ENCODE measurements at places on chromosomes 5 and 9.

GRCh38 chr9:94772144-94772543 lies 45.6 kb downstream of the AOPEP start:
- no peak for DNase-seq

DNA sequence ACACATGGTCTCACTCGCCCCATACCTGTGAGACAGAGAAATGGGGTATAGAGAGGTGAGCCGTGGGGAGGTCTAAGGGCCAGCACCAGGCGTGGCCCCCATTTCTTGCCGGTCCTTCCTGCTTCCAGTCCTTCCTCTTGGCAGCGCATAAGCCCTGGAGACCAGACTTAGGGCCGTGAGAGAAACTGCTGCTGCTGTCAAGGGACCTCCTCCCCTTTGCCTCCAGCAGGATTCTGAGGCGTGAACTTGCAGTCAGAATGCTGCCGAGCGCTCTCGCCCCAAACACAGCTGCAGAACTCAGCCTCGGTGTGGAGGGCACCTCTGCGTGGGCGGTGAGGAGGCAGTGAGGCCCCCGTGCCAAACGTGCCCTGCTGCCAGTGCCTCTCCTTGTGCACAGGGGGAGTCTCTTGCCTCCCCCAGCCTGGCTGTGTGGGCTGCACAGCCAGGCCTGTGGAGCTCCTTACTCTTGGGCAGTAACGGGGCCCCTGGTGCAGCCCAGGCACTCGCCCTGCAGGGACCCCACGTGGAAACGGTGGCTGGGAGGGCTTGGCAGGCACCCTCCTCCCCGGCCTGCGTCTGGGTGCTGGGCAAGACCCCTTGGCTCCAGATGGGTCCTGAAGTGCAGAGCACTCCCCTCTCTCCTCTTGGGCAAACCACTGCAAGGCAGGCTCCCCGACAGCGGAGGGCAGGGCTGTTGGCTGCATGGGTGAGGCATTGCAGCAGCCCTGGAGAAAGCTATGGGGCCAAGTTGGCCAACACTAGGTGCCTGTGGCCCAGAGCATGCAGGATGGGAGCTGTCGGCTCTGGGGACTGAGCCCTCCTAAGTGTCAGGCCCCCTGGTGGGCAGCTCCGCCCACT lies 85.4 kb downstream of the RXRA start:
- DNase-seq: no peak

DNA sequence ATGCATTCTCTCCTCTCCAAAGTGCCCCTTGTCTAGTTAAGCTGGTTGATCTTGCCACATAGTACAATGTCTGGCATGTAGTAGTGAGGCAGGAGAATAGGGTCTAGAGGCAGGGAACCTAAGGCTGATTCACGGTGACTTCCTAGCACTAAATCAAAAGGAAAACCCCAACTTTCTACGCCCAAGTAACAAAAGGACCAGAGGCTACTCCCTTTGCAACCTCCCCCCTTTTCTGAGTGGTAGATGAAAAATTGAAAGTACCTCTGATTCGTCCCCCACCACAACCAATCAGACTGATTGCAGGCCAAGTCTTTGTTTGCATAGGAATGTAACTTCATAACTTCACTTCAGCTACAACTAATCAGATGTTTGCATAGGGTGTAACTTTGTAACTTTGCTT lies 278.8 kb downstream of the PSAT1 start:
- no peak for DNase-seq

DNA sequence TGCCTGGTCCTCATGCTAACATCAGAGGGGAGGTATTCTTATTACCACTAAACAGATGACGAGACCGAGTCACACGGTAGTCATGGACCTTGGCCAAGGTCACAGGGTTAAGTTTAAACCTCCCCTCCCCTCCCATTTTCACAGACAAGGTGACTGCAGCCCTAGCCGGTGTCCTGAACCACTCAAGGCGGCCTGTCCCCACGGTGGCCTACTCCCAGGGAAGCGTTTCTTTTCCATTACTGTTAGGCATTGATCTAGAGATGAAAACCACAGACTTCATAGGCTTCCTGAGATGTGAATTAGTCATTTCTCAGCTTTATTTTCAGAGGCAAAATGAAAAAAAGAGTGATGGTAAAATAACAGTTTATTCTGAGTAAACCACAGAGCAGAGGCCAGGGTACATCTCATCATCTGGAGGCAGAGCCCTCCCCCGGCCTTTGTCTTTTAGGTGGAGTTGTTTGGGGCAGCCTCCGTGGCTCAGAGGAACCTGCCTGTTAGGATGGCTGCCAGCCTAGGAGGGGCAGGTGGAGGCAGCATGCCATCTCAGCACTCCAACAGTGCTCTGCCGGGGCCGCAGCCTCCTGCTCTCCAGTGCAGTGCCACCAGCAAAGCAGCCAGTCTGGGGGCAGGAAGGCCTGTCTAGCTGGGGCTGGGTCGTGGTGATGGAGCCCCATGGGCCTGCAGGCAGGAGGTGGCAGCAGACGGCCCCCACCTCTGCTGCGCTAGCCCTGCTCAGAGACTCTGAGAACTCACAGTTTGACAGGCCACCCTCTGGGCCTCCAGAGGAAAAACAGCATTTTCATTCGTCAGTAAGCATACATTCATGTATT lies 71.2 kb downstream of the RAPGEF1 start:
- DNase-seq: no peak

DNA sequence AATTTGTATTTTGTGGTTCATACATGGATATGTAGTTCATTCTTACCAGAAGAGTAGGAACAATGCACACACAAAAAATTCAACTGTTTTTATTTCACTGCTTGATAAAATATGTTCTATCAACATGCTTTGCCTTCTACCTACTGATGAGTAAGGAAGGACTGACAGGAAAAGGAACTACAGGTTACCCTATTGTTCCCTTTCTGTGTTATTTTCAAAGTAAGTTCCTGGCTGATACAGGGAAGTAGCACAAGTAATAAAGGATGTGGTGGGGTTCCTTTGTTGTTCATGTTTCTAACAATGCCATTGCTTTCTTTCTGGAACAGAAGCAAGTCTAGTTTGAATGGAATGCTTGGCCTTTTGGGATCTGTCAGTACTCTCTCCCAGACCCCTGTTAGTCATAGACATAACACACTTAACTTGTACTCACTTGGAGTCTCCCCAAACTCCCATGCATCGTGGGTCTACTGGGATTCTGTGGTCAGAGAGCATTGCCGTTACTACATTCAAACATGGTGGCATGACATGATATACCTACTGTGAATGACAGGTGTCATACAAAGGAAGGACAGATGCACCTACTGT lies 20.2 kb upstream of the ALDOB start:
- DNase-seq: no peak

DNA sequence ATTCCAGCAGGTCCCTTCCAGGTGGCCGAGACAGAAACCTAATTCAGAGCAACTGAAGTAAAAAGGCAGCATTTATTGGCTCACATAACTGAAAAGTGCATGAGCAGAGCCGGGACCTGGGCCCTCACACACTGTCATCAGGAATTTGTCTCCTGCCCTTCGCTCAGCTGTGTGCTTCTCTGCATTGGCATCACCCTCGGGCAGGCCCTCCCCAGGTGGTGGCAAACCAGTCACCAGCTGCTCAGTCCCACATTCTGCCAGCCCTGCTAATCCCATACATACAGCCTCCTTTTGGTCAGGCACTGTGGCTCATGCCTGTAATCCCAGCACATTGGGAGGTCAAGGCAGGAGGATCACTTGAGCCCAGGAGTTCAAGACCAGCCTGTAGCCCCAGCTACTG lies 11.5 kb upstream of the CPLX2 start:
- no peak for DNase-seq

DNA sequence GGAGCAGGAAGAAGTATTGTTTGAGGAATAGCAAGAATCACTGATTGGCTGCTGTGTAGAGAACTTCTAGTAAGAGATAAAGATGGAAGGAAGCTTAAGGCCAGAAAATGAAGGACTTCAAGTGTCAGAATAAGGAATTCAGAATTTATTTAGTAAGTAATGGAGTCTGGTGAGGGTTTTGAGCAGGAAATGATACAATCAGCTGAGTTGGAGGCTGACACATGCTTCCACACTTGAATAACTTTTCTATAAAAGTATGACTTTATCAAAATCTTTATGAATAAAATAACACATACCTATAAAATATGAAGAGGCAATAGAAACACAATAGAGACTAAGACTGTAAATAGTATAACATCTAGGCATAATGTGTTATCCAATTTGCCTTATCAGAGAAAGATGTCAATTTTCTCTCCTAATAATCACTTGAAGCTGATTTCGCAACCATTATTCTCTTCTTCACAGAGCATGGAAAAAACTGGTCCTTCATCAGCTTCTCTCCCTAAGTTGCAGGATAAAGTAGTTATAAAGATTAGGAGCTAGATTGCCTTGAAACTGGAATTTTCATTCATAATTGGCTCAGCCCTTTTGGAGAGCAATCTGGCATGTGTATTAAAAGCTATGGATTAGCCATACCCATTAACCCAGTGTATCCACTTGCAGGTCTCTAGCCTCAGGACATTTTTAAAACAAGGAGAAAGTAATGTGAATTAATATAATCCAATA lies 143.4 kb downstream of the ZNF608 start:
- no peak for DNase-seq

DNA sequence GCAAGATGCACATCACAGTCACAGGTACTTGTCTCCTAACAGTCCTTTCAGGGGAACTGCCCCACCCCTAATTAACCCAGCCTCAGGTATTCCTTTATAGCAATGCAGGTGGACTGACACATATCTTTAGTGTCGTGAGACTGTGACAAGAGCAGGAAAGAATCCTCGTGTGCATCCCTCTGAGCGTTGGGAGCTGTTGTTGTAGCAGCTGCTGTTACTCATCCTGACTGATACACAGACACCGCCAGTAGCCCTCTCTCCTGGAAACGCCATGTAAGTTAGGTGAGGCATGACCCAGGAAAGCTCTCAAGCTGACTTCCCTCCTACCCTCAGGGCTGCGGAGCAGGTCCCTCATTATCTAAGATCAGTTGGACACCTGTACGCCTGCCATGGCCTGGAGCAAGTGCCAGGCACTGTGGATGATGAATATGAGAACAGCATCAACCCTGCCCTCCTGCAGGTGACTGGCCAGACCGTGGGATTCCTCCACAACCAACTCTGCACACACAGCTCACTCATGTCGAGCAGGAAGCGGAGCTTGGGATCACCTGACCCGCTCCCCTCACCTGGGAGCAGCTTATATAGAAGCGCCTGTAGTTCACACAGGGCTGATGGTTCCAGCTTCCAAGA lies 10.2 kb upstream of the LCN15 start:
- no peak for DNase-seq
